Myometrial cell (primary cell): ENCODE measurements at places on chromosomes 11 and 22. TPM values are rescaled to one million over a fixed set of nuclear protein-coding genes. Genes with fewer than 3 reads are reported as not detected.

Gene SLC22A8
- total RNA-seq = not detected in 2 replicates

Gene SLC25A22
- total RNA-seq = 18.2 and 20.0 TPM in 2 replicates

Gene MCHR1
- total RNA-seq = 0.86 TPM in 1 of 2 replicates, not detected in the other

Gene RIMBP3C
- total RNA-seq = 0.18 TPM in 1 of 2 replicates, not detected in the other

Gene OR8A1
- not detected in 2 replicates for total RNA-seq

Gene GGTLC2
- not detected in 2 replicates for total RNA-seq

Gene GNAZ
- 0.58 and 0.71 TPM in 2 replicates for total RNA-seq

Gene TEAD1
- 57.4 and 63.6 TPM in 2 replicates for total RNA-seq

Gene OR2D2
- total RNA-seq = not detected in 2 replicates

Gene TPBGL
- not detected in 2 replicates for total RNA-seq

Gene IGSF9B
- not detected in 2 replicates for total RNA-seq

Gene TEX54
- total RNA-seq = not detected in 2 replicates

Gene MAPK8IP2
- under 0.01 TPM in 2 replicates for total RNA-seq

Gene PICALM
- 106 and 133 TPM in 2 replicates for total RNA-seq

Gene PLAAT2
- not detected in 2 replicates for total RNA-seq

Gene TST
- total RNA-seq = 55.8 and 84.5 TPM in 2 replicates

Gene TBX1
- not detected in 2 replicates for total RNA-seq

Gene TTC28
- 7.8 and 14.9 TPM in 2 replicates for total RNA-seq

Gene IGLL1
- not detected in 2 replicates for total RNA-seq

Gene OR56A1
- total RNA-seq = not detected in 2 replicates

Gene MRGPRX3
- not detected in 2 replicates for total RNA-seq

Gene GPHA2
- not detected in 2 replicates for total RNA-seq

Gene MS4A1
- total RNA-seq = not detected in 2 replicates

Gene IGLL5
- not detected in 2 replicates for total RNA-seq

Gene CDC42EP2
- 32.4 and 33.4 TPM in 2 replicates for total RNA-seq

Gene OR52A1
- not detected in 2 replicates for total RNA-seq

Gene MS4A2
- not detected in 2 replicates for total RNA-seq
